ENCODE measurements at places on chromosomes 16 and 17. TPM values are rescaled to one million over a fixed set of nuclear protein-coding genes. Genes with fewer than 3 reads are reported as not detected.

C17orf67 gene
- not detected for total RNA-seq

CHST4 gene
- not detected for total RNA-seq

TLCD3B gene
- 0.55 TPM for total RNA-seq

PPM1E gene
- total RNA-seq, result 0.45 TPM

ELMO3 gene
- total RNA-seq, result 0.72 TPM

CAVIN1 gene
- 331 TPM for total RNA-seq

VAT1L gene
- total RNA-seq, result 0.24 TPM

TBC1D3G gene
- total RNA-seq, result not detected

- peaks cover 50% of the 10 kb centered on the region for H3K27me3 ChIP-seq
- no peak overlapping the region for H3K27ac ChIP-seq
- no peak for DNase-seq
- H3K36me3 ChIP-seq, result no peaks in the 10 kb centered on the region
Measured at GRCh38 chr17:20010099-20010863, 1.1 kb downstream of the SPECC1 start.

DNA sequence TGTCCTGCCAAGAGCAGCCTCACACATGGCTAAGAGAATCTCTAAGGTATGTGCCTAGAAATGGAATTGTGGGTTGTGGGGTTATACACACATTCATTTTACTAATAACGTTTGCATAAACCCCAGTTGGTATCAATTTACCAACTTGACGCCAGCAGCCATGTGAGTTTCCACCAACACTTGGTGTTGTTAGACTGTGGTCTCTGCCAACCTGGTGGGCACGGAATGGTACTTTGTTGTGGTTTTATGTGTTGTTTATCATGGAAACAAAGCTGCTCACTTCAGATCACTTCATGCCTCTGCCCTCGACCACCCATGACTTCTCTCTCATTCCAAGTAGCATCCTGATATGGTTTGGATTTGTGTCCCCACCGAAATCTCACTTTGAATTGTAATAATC, 152.0 kb upstream of the CDC42EP4 start:
- H3K27ac ChIP-seq, result no peak overlapping the region
- peaks cover 22% of the 10 kb centered on the region for H3K27me3 ChIP-seq
- no peaks in the 10 kb centered on the region for H3K36me3 ChIP-seq
- no peak overlapping the region for H3K4me3 ChIP-seq
- no peaks in the 10 kb centered on the region for H3K4me1 ChIP-seq

GRCh38 chr16:84175350-84176081, 11.3 kb downstream of the TAF1C start:
- no peak overlapping the region for H3K4me3 ChIP-seq
- H3K27me3 ChIP-seq, result no peaks in the 10 kb centered on the region
- peaks cover 33% of the 10 kb centered on the region for H3K4me1 ChIP-seq
- DNase-seq, result peak; percentile 62

DNA sequence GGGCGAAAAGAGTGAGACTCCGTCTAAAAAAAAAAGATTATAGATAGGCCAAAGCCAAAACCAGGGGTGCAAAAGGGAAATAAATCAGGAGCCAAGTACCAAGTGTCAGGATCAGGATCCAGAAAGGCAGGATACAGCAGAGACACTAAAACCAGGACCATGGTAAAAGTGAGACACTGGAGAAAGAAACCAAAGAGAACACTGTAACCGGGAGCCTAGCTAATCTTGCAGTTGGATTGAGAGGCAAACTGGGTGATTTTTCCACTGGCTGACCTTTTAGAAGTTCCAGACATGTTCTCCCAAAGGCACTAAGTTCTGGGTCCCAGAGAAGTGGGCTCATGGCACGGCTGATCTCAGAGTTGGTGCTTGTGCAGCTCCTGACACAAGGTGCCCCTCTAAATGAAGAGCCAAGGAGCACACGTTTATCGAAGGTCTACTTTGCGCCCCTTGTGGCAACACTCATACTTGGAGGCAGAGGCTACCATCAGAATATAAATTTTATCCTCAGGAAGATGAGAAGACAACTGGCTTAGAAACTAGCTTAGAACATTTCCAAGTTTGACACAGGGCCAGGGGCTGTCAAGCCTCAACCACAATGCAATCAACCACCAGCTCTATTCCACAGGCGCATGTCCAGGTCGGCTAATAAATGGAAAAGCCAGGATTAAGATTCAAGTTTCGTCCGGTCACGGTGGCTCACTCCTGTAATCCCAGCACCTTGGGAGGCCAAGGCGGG, 27.5 kb upstream of the HELZ start:
- no peak for DNase-seq
- no peaks in the 10 kb centered on the region for H3K27me3 ChIP-seq

DNA sequence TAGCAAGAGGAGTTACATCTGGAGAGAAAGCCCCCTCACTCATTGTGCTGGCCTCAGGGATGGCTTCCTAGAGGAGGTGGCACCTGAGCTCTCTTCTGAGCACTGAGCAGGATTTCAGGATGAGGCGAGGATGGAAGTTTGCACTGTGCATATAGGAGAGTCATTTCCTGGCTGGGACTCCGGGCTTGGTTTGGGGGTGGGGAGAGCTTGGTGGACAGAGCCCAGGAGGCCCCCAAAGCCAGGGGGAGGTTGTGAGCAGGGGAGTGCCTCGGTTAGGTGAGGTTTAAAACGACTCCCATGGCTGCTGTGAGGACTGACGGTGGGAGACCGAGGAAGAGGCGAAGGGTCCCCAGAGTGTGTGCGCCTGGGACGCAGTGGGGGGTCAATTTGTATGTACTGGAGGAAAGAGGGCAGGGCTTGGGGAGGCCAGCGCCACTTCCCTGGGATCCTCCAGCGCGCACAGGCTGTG, 1.2 kb downstream of the CAMKK1 start:
- H3K27me3 ChIP-seq, result no peaks in the 10 kb centered on the region
- peaks cover 14% of the 10 kb centered on the region for H3K36me3 ChIP-seq
- no peak for DNase-seq

GRCh38 chr17:48596735-48597527, 3.4 kb upstream of the HOXB5 start:
- peaks cover 7% of the 10 kb centered on the region for H3K27me3 ChIP-seq
- no peak for DNase-seq
- no peak overlapping the region for H3K27ac ChIP-seq
- H3K36me3 ChIP-seq, result peaks cover 11% of the 10 kb centered on the region
- H3K4me3 ChIP-seq, result peak overlapping the region; percentile 48

DNA sequence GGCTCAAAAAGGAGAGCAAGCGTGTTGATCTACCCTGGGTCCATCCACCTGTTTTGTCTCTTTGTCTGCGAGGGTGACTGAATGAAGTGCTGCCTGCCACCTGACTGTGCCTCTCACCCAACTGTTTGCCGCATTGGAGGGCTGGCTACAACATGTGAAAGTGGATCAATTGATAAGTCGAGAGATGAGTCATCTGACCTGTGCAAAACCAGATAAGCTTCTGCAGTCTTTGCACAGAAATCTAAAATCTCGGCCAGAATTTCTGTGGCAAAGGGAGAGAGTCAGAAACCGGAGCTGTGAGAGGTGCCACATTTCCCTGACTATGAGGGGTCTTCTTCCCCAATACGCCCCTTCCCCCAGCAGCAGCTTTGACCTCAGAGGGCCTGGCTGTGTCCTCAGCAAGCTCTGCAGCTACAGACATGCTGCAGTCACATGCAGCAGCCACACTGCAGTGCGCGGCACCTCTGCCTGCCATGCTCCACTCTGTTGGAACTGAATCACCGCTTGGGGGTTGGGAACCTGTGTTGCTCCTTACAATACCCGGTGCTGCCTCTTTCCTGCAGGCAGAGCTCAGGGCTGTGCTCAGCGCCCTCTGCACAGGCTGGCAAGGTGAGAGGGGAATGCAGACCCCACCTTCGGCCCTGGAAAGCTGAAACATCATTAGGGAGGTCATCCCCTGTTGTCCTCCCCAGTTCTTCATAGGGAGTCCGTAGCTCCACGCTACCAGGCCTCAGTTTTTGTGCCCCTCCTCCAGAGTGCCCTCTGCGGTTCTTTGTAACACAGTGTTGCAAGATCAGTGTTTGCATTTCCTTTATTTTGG, 16.2 kb upstream of the HAS3 start:
- DNase-seq, result no peak
- no peaks in the 10 kb centered on the region for H3K27me3 ChIP-seq
- H3K4me1 ChIP-seq, result peaks cover 22% of the 10 kb centered on the region

GRCh38 chr16:56041556-56042140, 149.6 kb upstream of the GNAO1 start:
- DNase-seq, result no peak
- H3K27me3 ChIP-seq, result no peaks in the 10 kb centered on the region
- no peak overlapping the region for H3K4me3 ChIP-seq
- no peaks in the 10 kb centered on the region for H3K36me3 ChIP-seq
- no peak overlapping the region for H3K27ac ChIP-seq
- no peaks in the 10 kb centered on the region for H3K4me1 ChIP-seq

GRCh38 chr17:15261258-15261801, 3.8 kb downstream of the PMP22 start:
- peak overlapping the region; percentile 74 for H3K27ac ChIP-seq
- H3K27me3 ChIP-seq, result no peaks in the 10 kb centered on the region
- H3K4me3 ChIP-seq, result peak overlapping the region; percentile 57
- H3K4me1 ChIP-seq, result peaks cover 35% of the 10 kb centered on the region
- peak; percentile 64 for DNase-seq

GRCh38 chr17:1058423-1059130, 61.6 kb downstream of the TIMM22 start:
- H3K27ac ChIP-seq, result no peak overlapping the region
- H3K27me3 ChIP-seq, result no peaks in the 10 kb centered on the region

DNA sequence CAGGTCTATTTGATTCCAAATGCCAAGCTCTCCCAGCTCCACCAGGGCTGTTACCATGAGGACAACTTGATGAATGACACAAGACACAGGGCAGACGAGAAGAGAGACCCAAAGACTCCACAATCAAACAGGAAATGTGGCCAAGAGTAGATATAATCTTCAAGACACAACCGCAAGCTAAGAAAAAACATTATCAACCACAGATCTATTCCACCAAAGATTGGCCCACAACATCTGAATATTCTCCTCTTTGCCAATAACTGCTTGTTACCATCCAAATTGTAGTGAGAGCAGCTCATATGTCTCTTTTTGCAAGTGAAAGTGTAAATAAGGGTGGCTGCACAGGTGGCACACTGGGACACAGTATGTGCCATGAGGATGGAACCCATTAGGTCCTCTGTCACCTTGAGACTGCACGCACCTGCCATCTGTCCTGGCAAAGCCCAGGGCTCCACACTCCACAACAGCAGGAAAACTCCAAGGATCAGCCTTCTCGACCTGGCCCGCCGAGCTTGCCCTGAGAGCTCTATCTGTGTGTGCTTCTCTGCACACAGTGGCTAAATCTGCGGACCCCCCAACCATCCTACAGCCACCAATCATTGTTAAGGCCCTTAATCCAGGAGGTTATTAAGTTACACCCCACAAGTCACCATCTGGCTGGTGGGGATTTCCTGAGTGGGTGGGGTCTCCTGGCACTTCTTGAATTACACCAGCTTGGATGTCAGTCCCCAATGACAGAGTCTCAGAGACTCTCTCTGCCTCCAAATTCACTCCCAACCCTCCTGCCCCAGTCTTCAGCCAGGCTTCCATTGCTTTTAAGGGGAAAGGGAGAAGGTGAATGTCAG, 50.5 kb downstream of the DYNLRB2 start:
- no peaks in the 10 kb centered on the region for H3K27me3 ChIP-seq
- DNase-seq, result no peak

DNA sequence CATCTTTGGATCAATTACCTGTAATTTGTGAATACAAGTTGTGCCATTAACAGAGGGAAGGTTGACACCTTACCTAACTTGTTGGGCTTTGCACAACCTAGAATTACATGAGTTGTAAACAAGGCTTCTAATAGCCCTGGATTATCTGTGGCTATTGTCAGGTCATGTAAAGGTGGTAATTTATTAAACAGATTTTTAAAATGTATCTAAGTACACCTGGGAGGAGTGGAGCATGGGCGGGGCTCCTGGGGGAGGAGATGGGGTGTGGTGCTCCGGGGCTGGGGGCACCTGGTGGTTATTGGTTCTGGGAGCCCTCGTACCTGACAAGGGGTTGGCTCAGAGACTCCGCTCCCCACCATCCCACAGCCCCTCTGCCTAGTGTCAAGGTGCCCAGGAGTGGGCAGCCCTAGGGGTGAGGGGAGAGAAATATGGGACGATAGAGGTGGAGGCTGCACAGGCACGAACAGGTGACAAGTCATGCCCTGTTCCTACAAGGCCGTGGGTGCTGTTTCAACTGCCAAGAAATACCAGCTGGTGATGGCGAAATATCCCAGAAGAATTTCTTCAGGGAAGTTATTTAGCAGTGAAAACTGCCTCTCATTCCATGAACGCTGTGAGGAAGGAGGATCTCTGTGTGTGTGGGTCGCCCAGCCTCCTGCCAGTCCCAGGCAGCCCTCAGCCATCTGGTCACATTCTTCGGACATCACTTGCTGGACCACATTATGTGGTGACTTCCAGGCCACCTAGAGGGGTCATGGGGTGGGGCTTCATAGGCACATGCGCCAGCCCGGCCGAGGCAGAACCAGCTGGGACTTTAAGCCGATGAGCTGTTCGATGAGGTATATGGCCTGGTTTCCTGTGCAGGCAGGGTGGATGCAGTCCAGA, 55.5 kb upstream of the IRX3 start:
- no peaks in the 10 kb centered on the region for H3K36me3 ChIP-seq
- H3K4me3 ChIP-seq, result no peak overlapping the region
- DNase-seq, result no peak
- no peaks in the 10 kb centered on the region for H3K27me3 ChIP-seq
- no peak overlapping the region for H3K27ac ChIP-seq

- peak overlapping the region; percentile 87 for H3K27ac ChIP-seq
- H3K4me3 ChIP-seq, result peak overlapping the region; percentile 61
- H3K36me3 ChIP-seq, result peaks cover 55% of the 10 kb centered on the region
- DNase-seq, result peak; percentile 68
Measured at GRCh38 chr17:28744972-28745785, 1.4 kb downstream of the TRAF4 start.

DNA sequence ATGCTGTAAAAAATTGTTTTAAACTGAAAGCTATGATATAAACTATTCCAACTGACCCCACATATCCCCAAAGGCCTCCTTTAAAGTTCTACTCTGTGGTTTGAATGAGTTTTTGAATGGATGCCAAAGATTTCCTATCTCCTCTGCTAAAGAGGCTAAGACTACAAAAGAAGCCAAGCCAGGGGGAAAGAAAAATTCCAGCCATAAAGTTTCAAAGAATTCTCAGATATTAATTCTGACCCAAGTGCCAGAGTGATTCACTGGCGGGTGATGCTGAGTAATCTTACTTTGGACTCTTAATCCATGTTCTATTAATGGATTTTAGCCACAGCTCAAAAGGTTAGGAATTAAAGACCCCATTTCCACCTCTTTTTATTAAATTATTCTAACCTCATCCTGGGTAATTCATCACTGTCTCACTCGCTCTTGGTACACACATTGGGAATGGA, 60.7 kb downstream of the HS3ST3A1 start:
- peaks cover 10% of the 10 kb centered on the region for H3K36me3 ChIP-seq
- no peak overlapping the region for H3K4me3 ChIP-seq
- peak overlapping the region; percentile 86 for H3K27ac ChIP-seq

GRCh38 chr17:17824783-17825614, 11.8 kb downstream of the SREBF1 start:
- H3K4me3 ChIP-seq, result no peak overlapping the region
- no peak overlapping the region for H3K27ac ChIP-seq
- no peaks in the 10 kb centered on the region for H3K27me3 ChIP-seq
- no peaks in the 10 kb centered on the region for H3K36me3 ChIP-seq
- peaks cover 33% of the 10 kb centered on the region for H3K4me1 ChIP-seq

GRCh38 chr16:79449900-79450299, 150.6 kb downstream of the MAF start:
- no peaks in the 10 kb centered on the region for H3K27me3 ChIP-seq
- H3K36me3 ChIP-seq, result no peaks in the 10 kb centered on the region
- H3K4me1 ChIP-seq, result no peaks in the 10 kb centered on the region
- no peak overlapping the region for H3K4me3 ChIP-seq
- no peak for DNase-seq

Data from SJSA1 (cell line).